ENCODE measurements at places on chromosomes 5 and 9.

- DNase-seq = peak; percentile 12
Measured at GRCh38 chr5:4977416-4978110, 162.6 kb upstream of the ADAMTS16 start.

DNA sequence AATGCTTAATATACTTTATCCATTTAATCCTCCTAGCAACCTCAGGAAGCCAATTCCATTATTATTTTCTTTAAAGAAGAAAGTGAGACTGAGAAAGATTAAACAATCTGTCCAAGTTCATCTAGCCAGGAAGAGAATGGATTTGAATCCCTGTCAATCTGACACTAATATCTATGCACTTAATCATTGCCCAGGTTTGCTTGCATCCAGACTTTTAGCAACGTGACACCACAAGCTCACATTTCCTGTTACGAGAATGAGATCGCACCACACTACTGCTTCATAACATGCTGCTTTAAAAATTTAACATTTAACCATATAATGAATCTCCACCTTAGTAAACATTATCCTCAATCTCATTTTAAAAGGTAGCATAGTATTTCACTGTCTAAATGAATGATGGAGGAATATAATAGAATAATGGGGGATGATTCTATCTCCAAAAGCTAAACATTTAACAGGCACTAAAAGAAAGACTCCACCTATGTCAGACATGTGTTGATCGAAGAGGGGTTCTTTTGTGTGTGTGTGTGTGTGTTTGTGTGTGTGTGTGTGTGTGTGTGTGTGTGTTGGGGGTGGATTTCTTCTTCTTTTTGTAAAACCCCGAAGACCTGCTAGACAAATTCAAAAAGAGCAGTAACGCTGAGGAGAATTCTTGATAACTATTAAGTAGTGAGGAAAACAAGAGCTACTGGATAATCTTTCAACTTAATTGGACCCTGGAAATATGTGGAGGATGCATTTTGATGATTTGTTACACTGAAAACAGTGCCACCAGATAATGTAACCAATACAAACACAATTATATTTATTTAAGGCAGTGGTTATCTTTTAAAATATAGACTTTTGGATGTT is 138.7 kb upstream of the NR3C1 start:
- DNase-seq = no peak

DNA sequence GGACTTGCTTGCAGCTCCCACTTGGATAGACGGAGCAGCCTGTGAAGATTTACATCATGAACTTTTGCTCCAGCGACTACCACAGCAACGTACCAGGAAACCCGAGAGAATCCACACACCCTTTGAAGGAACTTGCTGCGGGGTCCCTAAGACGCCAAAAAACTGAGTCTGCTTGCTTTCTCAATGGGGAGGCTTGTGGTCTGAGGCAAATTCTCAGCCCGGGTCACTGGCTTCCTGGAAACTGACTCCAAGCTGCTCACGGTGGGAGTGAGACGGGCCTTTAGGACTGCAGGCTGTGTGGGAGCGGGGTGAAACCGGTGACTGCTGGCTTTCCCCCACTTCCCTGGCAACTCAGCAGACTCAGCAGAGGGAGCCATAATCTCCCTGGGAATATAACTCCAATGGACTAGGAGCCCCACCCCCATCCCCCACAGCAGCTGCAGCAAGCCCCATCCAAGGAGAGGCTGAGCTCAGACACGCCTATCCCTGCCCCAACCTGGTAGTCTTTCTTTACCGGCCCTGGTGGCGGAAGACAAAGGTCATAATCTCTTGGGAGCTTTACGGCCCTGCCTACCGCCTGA is 466.0 kb downstream of the CAAP1 start:
- DNase-seq = no peak

DNA sequence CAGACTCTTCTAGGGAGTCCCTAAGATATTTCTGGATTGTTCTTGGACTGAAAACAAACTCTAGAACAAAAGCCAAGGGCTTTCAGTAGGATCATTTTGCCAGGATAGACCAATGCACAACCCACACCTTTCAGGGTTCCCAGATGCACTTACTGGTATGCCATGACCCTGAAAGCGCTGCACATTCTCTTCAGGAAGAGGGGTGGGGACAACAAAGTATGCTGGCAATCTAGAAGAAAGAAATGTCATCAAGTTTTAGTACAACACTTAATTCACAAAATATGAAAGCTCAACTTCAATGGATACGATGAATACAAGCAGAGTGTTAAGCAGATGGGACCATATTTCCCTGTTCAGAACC is 57.2 kb downstream of the MTMR12 start:
- DNase-seq = no peak

- no peak for DNase-seq
Measured at GRCh38 chr9:126723807-126724172, 81.0 kb upstream of the ZBTB43 start.

DNA sequence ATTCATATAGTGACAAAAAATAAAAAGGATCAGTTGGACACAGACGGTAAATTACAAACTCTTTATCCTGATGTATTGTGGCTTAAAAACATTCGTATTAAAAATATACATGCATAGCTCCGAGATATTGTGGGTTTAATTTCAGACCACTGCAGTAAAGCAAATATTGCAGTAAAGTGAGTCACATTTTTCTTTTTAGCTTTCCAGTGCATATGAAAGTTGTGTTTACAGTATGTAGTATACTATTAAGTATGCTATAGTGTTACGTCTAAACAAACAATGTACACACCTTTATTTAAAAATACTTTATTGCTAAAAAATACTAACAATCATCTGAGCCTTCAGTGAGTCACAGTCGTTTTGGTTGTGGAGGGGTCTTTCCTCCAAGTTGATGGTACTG is 551.8 kb downstream of the CETN3 start:
- DNase-seq = no peak

DNA sequence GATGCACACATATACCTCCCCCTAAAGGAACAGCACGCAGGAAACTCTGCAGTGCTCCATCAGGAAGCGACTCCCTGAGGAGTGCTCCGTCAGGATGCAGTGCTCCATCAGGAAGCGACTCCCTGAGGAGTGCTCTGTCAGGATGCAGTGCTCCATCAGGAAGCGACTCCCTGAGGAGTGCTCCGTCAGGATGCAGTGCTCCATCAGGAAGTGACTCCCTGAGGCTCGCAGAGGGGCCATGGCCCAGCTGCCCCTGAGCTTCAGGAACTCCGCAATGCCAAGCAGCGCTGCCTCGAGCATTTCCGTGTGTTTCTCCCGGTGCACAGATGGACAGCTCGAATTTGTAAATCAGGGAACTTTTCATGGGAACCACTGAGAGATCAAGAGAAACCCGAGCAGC is 88.1 kb downstream of the PAX5 start:
- no peak for DNase-seq

GRCh38 chr5:52342361-52342760 is 445.4 kb upstream of the ITGA1 start:
- no peak for DNase-seq

GRCh38 chr9:24245988-24246387 is 299.7 kb downstream of the IZUMO3 start:
- DNase-seq = peak; percentile 52

DNA sequence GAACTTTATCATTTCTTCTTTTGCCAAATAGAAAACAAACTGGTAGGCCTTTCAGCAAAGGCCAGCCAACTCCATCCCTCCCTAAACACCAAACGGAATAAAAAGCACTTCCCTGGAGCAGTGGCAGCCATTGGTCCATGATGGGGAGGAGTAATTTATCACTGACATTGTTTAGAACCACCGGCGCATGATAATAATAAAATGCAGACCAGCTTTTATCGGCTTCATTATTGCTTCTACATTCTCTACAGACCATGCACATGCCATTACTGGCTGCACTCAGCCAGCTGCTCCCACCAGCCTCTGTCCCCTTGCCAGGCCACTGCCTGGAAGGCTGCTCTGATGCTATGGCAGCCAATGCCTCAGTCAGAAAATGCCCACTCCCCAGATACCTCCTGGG is 45.9 kb downstream of the ABCA1 start:
- no peak for DNase-seq

- peak; percentile 39 for DNase-seq
Measured at GRCh38 chr9:131747352-131747751, 7.5 kb upstream of the RAPGEF1 start.

All from astrocyte of the spinal cord (primary cell).